ENCODE measurements at places on chromosomes 2 and 18. TPM values are rescaled to one million over a fixed set of nuclear protein-coding genes. Genes with fewer than 3 reads are reported as not detected.

MYCN gene
- not detected for polyA plus RNA-seq

- no peak for DNase-seq
These were observed 268.2 kb downstream of the AGPS start for GRCh38 chr2:177660742-177661141.

DNA sequence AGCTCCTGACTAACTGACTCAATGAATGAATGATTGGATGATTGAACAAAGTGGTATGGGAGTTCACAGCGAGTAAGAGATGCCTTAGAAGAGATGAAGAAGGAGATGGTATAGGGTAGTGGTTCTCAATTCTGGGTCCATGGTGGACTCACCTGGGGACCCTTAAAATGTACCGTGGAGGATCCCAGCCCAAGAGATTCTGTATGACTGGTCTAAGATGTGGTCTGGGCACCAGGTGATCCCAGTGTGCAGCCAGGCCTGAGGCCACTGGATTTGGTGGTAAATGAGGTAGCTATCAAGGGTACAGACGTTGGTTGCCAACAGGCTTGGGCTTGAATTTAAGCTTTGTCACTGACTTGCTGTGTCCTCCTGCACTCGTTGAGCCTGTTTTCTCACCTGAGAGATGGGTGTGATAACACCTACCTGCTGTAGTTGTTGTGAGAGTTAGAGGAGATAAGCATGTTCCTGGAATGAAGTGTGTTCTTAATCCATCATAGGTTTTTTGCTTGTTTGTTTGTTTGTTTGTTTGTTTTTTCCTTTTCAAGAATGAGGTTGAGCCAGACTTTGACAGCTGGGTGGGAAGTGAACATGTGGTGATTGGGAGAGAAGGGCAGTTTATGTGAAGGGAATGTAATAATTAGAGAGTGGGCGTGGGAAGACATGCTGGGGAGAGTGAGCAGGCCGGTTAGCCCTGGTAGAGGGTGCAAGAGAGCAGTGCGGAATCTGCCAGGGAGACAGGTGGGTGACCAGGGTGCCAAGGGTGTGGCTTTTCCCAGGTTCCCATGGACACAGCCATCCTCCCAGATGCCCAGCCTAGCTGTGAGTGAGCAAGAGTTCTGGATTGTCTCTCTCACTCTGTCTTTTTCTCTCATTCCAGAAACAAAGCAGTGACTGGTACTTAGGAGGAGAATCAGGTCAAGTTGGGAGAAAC lies 31.4 kb upstream of the IL1B start:
- DNase-seq: no peak

DNA sequence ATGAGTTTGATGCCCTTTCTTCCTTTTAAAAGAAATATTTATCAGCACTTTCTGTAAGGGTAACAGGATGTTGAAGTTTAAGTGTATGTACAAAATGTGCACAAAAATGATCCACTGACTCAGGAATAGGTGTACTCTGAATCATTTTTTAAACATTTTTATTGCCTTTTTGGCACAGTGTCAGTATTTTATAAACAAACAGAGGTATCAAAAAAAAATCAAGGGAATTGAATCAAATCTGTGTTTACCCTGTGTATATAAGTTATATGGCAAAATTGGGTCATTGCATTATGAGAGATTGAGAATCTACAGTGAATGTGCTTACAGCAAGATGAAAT lies 513.9 kb upstream of the NETO1 start:
- no peak for DNase-seq

RAPH1 gene
- not detected for polyA plus RNA-seq
